ENCODE measurements at places on chromosomes 3 and 15.

GRCh38 chr3:149881879-149882278 is 68.9 kb downstream of the RNF13 start:
- no peak for DNase-seq

DNA sequence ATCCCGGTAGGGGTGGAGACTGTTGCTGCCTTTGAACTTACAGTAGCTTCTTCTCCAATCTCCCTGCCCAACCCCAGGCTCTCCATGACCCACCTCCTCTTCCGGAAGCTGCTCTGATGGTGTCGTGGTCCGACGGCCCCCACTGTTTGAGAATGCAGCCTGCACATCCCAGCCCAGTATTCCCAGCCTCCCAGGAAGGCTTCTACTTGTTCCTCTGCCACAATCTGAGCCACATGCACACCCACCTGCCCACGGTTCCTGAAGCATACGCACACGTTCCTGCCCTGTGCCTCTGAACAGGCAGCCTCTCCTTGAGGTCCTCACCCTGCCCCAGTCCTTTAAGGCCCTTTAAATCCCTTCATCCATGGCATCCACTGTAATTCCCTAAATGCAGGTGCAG is 57.4 kb downstream of the ABTB1 start:
- no peak for DNase-seq

DNA sequence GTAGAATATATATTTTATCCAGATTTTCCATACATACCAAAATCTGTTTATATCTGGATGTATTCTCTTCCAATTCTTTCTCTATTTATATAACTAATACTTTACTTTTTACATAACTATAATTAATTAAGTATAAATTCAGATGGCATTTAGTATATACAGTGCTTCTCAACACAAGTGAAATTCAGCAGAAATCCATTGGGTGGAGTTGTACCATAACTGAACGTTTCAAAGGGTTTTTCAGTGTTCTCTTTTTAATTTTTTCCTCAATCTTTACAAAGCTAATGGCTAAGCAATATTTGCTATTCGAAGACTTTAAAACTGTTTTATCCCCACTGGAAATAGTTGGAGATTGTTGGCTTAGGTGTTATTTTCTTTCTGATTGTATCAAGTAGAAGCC is 13.9 kb upstream of the ZBBX start:
- DNase-seq: no peak

GRCh38 chr3:153166206-153166605 is 4.2 kb downstream of the RAP2B start:
- no peak for DNase-seq

DNA sequence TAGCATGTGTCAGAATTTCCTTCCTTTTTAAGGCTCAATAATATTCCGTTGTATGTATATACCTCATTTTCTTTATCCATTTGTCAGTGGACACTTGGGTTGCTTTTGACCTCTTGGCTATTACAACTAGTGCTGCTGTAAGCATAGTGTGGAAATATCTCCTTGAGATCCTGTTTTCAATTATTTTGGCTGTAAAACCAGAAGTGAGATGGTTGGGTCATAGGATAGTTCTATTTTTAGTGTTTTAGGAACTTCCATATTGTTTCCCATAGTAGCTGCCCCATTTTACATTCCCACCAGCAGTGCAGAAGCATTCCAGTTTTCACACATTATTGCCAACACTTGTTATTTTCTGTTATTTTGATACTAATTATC is 70.4 kb upstream of the C15orf39 start:
- DNase-seq: no peak
